ENCODE measurements at places on chromosomes 5 and 9.

DNA sequence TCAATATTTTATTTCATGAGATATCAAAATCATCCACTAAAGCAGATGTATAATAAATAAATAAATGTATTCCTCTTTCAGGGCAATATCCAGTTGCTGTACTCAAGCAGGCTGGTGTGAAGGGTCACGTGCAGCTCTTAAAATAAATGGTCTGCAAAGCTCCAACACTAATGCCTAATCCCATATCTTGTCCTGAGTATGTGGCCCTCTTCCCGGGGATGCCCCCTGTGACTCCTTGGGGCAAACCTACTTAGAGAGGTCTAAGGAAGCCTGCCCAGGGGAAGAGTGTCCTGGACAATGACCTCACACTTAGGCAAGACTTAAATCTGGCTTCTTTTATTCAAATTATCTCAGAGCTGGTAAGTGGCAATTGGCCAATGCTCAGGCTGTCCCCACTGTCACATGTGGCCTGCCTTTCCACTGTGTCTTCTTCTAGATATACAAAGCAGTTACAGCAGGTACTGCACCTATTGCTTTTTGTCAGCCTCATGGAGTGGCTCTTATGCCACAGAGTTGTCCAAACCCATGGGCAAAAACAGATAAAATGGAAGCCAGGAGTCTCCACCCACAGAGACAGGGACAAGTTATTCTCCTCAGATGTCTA, 55.3 kb downstream of the SEMA5A start:
- no peak for DNase-seq

DNA sequence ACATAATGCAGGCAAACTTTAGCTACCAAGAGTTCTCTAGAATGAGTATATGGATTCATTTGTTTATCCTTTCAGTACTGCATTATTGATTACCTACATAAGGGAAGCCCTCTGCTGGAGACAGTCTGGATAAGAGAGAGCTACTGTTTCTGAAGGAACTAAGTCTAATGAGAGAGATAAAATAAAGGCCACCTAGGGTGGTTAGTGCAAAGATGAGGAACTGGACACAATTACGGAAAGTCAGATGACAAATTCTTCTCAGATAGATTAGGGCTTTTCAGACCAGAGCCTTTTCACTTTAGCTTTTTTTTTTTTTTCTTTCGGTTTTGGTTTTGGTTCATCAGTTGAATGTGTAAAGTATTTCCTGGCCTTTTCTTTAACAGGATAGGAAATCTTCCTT, 31.3 kb downstream of the ISOC1 start:
- no peak for DNase-seq

DNA sequence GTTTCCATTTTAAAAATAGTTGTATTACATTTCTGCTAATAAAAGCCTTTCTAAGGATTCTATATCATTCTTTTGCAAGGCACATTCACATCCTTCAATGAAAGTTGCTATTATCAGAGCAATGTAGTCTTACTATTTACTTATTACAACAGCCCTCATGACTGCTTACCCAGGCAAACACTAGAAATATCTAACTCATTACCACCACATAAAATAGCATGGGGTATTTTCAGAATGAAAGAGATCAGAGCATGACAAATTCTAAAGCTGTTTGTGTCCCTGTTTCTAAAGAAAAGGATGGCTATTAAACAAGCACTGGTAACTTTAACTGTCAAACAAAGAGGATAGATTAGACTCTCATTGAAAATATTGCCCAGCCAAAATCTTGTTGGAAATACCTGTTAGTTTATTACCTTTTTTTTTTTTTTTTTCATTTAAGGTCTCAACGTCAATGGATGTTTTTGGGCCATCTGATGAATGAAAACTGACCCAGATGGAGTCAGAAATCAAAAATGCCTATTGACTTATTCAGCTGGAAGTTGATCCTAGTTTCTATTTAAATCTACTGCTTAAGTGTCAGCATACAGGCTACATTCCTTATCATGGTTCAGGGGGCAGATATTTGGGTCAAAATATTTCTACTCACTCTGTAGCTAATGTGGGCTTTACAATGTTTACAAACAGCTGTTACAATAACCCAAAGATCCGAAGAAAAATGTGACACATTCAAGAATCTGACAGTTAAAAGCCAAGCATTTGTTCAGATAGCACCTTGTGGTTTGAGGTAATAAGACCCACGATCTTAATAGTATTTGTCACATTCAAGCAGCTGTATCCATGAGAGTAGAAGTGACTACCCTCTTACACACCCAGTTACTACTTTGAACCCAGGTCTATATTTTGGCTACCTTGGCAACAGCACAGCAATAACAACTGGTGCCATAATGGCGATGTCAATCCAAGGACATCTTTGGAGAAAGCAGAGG, 554.8 kb upstream of the MEF2C start:
- no peak for DNase-seq

DNA sequence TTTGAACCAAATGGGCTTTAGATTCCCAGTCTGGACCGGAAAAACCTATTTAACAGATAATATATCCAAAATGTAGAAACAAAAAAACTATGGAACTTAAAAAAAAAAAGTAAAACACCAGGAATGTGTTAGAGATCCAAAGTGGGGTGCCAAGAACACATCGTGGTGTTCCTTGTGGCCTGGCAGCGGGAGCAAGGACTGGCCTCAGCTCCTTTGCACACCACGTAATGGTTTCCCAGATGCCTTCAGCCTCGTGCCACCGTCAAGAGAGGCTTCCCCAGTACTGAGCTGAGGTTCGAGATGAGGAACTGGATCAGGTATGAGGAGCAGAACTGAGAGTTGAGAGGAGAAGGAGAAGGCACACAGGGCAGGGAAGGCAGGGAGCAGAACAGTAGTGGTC, 3.5 kb downstream of the ASPN start:
- no peak for DNase-seq

DNA sequence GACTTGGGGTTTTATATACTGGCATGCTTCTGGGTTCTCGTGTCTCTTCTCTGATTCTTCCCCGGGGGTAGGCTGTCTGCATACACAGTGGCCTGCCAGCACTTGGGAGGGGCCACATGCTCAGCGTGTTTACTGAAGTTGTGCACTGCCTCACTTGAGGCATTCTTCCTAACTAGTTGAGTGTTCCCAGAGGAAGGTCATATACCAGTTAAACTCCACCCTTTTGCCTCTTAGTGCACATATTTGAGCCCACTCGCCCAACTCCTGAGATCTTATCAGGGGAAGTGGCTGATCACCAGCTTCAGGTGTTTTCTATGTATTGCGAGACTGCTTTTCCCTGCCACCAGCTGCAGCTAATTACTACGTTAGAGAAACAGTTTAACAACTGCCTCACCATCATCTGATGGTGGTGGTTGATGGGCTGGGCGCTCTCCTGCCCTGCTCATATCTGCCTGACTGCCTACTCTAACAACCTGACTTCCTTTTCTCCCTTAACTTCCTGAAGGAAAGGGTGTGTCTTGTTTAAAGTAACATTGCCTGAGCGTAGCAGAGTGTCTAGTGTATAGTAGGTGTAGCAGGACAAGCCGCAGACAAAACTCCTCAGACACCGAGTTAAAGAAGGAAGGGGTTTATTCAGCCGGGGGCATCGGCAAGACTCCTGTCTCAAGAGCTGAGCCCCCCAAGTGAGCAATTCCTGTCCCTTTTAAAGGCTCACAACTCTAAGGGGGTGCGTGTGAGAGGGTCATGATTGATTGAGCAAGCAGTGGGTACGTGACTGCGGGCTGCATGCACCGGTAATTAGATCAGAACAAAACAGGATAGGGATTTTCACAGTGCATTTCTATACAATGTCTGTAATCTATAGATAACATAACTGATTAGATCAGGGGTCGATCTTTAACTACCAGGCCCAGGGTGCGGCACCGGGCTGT, 60.1 kb upstream of the CLINT1 start:
- DNase-seq = peak; percentile 2

DNA sequence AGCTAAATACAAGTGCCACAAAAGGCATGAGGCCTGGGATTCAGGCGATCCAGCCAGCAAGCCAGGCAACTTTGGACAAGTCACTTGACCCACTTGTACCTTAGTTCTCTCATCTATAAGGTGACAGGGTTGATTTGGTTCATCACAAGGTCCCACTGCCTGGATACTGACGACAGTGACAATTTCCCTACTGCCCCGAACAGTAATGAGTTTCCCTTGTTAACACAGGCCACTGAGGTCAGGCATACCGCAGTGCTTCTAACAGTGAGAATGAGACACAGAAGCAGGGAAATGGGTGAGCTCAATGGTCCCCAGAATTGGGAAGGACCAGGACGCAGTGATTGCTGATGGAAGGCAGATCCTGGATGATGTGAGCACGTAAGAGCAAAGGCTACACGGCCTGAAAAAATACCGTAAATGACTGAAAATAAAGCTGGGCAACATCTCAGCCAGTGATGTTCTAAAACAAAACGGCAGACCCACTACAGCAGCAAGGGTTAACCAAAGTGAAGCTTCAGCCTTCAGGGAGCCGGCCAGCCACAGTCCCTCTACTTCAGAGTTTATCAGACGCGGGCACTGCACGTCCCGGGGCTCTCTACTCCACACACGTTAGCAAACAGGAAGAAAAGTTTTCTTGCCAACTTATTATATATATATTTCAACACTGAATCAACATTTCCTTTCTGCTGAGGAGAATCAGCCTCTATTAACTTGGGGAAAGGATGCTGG, 846 bp downstream of the MGAT1 start:
- no peak for DNase-seq

- DNase-seq = no peak
Measured at GRCh38 chr5:40603378-40603777, 76.3 kb upstream of the PTGER4 start.

- DNase-seq = no peak
Measured at GRCh38 chr5:132386644-132387286, 17.3 kb downstream of the SLC22A5 start.

DNA sequence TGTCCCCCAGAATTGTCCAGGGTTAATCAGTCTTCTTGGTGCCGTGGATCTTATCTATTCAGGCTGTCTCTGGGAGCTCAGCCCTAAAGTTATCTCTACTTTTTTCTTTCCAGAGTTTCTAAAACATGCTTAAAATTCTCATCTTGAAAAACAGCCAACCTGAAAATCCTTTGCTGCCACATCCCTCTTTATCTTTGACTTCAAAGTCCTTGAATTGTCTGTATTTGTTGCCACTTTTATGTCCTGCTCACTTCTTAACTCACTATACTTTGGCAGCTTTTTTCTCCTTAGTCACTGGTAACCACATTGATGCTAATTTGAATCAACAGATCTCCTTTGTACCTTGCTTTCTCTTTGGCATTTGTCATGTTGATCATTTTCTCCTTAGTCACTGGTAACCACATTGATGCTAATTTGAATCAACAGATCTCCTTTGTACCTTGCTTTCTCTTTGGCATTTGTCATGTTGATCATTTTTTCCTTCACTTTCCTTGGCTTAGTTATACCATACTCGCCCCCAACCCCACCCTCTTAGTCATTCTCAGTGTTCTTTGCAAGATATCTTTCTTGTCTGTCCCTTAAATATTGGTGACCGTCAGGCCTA, 8.5 kb downstream of the DMXL1 start:
- DNase-seq = no peak

DNA sequence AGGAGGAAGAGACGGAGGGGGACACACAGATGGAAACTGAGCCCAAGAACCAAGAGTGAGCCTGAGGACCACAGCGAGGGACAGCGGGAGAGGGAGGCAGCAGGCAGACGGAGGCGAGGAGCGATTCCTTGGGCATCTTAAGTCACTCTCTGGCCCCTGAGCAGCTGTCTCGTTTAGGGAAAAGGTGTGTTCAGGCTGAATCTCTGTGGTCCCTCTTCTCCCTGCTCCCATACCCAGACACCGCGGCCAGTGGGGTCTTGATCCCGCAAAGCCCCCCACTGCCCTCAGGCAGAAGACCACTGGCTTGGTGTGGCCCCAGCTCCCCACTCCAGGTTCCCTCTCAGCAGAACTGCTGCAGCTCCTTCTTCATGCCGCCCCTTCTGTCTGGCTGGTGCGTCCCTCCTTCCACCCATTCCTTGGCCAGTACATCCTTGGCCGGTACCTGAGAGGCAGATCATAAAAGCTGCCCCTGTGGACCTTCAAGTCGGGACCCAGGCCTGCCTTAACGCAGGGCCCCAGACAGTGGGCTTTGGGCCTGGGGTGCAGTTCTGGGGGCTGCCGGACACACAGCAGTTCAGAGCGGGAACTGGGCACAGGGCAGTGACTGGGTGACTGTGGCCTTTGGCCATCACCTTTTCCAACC, 5.8 kb upstream of the RALGDS start:
- no peak for DNase-seq

DNA sequence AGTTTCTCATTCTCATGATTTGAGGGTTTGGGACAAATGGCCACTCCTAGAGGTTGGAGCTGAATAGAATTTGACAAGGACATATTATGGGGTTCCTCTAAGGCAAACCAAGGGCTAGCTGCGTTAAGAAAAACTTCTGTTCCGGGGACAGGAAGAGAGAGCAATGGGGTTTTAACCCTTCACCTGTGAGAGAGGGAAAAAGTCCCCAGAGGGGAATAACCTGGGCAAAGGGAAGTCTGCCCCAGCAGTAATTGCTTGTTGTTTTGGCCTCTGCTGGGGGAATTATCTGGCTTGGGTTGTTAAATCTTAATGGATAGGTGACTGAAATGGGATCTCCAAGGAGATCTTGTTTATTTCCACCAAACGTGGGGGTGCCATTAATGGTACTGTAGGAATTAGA, 110.1 kb upstream of the MOCS2 start:
- no peak for DNase-seq

DNA sequence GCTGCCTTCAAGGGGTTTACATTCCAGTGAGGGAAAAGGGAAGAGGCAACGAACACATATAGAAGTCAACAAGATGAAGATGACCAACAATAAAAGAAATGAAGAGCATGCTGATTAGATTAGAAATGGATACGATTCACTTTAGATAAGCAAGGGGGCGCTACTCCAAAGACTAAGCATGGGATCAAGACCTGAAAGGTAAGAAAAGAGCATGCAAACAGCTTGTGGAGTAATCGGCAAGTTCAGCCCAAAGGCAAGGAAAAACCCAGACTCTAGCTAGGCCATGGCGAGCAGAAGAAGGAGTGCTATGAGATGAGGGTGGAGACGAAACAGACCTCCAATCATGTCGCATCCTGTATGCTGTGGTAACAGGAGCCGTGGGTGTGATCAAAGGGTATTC, 124.4 kb downstream of the FANCC start:
- no peak for DNase-seq

DNA sequence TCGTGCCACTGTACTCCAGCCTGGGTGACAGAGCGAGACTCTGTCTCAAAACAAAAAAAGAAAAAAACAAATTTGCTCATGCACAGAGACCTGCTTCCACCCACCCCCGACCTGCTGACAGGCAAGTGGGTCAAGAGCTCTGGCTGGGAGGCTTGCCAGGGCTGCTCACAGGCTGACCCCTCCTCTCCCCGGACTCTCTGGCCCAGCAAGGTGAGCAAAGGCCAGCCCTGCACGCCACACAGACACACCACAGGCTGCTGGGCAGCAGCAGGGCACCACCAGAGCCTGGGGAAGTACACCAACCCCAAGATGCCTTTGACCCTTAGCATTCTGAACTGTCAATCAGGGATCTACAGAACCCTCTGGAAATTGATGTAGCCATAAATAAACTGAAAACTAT, 29.2 kb downstream of the NSUN2 start:
- DNase-seq = no peak

- DNase-seq = no peak
Measured at GRCh38 chr9:93820667-93821306, 134.4 kb downstream of the BARX1 start.

GRCh38 chr5:37739817-37740261, 100.0 kb downstream of the GDNF start:
- no peak for DNase-seq

Measured in CMK (cell line).